ENCODE measurements at places on chromosomes 6 and 20. TPM values are rescaled to one million over a fixed set of nuclear protein-coding genes. Genes with fewer than 3 reads are reported as not detected.

GRCh38 chr6:26268659-26269402 is 96.2 kb upstream of the BTN3A2 start:
- DNase-seq = no peak

- peak; percentile 29 for DNase-seq
Observed at GRCh38 chr20:63521602-63522001, 1.0 kb downstream of the PPDPF start.

The PDE7B gene
- polyA plus RNA-seq = 5.7 TPM

DNA sequence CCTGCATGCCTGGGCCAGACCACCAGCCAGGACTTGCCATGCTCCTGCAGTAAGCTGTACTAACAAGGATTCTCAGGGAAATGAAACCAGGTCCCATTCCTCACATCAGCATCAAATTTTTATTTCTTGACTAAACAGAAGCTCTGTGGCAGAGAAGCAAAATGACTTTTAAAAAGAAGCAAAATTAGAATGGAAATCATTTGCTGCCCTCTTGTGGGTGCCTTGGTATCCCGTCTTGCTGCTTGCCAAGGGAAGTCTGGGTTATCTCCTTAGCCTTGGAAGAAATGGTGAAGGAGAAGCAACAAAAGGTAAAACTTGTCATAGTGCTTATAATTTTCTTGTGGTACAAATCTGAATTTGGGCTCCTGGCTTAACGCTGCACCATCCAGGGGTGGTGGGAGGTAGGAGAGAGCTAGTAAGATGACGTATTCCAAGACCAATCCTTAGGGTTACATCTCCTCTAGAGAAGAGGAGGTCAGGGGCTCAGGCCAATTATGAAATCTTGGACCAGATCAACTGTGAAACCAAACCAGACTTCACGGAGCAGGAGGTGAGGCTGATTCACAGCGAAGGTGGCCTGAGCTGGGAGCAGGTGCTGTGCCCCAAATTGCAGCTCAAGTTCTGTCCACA is 107.5 kb downstream of the FAXC start:
- DNase-seq = no peak

The GPR63 gene
- 0.14 TPM for polyA plus RNA-seq

- DNase-seq = no peak
Observed at GRCh38 chr6:56891754-56892153, 63.2 kb upstream of the BEND6 start.

The TRIM15 gene
- polyA plus RNA-seq = not detected

The MEI4 gene
- not detected for polyA plus RNA-seq
